Activated CD8-positive, alpha-beta memory T cell treated with anti-CD3 and anti-CD28 coated beads for 1 hour (primary cell): ENCODE measurements at places on chromosomes 5 and 9.

GRCh38 chr5:138334867-138335447 is 3.1 kb upstream of the FAM53C start:
- DNase-seq, result no peak

DNA sequence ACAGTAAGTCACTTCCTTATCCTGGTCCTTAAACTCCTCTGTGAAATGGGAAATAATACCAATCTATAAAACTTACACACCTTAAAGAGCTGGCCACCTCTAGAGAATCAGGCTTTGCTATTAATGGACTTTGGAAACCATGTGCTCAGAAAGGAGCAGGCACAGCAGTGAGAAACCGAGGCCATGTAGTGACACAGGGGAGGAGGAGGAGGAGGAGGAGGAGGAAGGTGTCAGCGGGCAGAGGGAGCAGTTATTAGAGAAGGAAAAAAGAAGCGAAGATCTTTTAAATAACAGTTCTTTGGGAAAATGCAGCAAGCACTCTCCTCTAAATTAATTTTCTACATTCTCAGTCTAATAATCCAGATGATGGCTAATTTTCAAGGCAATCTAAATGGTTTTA is 38.0 kb downstream of the SUSD1 start:
- no peak for DNase-seq

GRCh38 chr5:22277006-22277405 is 576.1 kb downstream of the CDH12 start:
- no peak for DNase-seq

- no peak for DNase-seq
These were observed 137.2 kb downstream of the ARRDC3 start for GRCh38 chr5:91245871-91246270.

DNA sequence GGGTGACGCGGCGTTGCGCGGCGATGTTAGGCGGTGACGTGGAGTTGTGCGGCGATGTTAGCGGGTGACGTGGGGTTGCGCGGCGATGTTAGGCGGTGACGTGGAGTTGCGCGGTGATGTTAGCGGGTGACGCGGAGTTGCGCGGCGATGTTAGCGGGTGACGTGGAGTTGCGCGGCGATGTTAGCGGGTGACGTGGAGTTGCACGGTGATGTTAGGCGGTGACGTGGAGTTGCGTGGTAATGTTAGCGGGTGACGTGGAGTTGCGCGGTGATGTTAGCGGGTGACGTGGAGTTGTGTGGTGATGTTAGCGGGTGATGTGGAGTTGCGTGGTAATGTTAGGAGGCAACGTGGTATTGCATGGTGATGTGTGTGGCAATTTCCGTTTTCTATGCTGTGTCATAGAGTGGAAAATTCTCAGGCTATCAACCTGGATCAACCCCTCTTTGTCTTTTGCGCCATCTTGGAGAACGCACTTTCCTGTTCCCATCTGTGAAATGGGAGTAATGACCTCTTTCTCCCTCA is 76.0 kb downstream of the ANKRD33B start:
- no peak for DNase-seq

DNA sequence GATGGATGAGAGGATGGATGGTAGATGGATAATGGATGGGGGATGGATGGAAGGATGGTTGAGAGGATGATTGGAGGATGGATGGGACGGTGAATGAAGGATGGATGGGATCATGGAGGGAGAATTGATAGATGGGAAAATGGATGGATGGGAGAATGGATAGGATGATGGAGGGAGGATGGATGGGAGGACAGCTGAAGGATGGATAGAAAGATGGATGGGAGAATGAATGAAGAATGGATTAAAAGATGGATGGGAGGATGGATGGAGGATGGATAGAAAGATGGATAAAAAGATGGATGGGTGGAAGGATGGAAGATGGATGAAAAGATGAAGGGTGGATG is 218.3 kb upstream of the IER5L start:
- DNase-seq, result no peak

GRCh38 chr5:135440916-135441315 is 6.2 kb downstream of the DCANP1 start:
- no peak for DNase-seq

GRCh38 chr9:81070689-81071088 is 618.7 kb downstream of the TLE1 start:
- DNase-seq, result no peak

- DNase-seq, result no peak
These were observed 45.4 kb downstream of the TMEM252 start for GRCh38 chr9:68495247-68495646.

DNA sequence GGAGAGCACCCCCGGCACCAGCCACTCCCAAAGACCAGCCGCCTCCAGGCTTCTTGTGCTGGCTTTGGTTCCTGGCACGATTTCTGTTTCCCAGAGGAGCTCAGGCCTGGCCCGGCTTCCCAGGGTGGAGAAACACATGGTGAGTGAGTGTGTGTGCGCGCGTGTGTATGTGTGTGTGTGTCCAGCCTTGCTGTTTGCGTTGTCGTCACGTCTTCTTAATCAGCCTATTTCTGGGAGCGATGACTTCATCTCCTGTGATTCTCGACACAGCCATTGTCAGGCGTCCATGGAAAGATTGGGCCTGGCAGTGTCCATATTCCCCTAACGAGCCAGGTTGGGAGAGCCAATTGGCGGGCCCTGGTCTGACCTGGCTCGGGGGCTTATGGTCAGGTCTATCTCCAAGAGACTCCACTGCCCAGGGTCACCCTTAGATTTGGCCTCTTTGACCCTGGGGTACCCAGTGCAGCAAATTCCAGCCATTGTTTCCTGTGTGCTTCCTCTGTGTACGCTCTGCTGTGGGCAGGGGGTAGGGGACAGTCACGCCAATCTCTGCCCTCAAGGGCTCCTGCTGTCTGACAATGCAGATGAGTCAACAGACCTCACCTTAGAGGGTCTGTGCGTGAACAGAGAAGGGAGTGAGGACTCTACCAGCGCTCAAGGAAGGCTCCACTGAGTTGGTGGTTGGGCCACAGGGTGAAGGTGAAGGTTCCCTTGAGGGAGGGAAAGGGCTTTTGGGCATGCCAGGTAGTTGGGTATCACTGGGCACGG is 73.8 kb downstream of the DAB2IP start:
- DNase-seq, result no peak

- no peak for DNase-seq
These were observed 421.0 kb downstream of the SEMA5A start for GRCh38 chr5:9124838-9125237.
